Hematopoietic multipotent progenitor cell treated with erythropoietin and hydrocortisone succinate and interleukin-3 and kit ligand, for 4 days (in vitro differentiated cells): ENCODE measurements at places on chromosomes 12 and 14.
A peak's percentile ranks its signal among the peaks of the same experiment; 100 is the strongest.

DNA sequence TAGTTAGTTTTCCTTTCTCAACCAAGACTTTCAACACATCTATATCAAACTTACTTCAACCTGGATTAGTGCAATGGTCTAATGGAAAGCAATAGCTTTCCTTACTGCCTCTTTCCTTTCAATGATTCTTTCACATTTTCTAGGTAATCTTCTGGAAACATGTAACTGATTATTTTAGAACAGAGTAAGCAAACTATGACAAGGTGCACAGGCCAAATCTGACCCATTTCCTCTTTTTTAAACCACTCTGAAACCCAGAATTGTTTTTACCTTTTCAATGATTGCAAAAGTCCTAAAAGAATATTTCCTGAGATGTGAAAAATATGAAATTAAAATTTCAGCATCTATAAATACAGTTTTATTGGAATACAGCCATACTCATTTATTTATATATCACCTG lies 81.6 kb upstream of the TMTC2 start:
- DNase-seq = no peak

- peak; percentile 75 for DNase-seq
Measured at GRCh38 chr12:93530358-93530757, 42.1 kb upstream of the SOCS2 start.

DNA sequence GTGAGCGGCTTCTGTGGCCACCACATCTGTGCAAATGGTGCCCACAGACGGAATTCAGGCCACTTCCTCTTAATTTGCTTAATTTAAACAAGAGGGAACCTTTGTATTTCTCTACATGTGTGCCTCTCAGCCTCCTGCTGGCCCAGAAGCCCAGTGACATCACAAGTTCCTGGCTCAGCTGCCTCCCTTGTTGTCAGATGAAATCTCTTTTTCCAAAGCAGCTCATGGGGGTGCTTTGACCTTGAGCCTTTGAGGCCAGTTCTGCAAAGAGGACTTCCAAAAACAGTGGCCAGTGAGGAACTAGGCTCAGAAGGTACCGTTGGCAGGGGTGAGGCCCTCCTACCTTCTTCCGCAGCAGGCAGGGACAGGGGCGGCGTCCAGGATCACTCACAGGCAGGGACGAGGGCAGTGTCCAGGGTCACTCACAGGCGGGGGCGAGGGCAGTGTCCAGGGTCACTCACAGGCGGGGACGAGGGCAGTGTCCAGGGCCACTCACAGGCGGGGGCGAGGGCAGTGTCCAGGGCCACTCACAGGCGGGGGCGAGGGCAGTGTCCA lies 35.0 kb upstream of the GALNT9 start:
- no peak for DNase-seq

DNA sequence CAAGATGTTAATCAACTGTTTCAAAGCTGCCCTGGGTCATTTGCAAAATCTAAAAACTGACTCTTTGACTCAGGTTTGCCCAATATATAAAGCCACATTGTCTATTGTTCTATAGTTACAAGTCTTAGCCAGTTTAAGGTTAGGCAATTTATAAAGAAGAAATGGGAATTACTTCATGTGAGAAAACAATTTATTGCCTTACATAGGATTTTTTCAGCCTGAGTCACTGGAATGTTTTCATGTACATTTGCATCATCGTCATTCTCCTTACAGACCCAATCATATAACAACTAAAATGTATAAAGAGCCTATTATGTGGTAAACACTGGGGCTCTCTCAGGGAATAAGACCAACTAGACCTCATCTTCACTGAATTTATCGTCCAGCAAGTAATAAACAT lies 100.3 kb upstream of the PLEKHG7 start:
- no peak for DNase-seq

DNA sequence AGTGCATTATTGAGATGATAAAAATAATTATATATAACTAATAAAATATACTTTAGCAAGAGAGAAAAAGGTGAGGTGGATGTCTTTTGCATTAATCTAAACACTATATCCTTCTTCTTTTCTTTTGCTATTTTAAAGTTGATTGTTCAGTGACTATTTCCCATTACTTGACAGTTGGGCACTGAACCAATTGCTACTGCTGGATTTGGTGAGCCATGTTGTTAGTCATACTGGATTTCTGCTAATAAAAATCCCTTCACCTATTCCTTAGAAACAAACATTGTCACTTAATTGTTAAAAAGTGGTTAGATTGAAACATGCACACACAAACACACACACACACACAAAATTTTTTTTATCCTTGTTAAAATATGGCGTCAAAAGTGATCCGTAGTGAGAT lies 251.6 kb upstream of the ALG10 start:
- no peak for DNase-seq

DNA sequence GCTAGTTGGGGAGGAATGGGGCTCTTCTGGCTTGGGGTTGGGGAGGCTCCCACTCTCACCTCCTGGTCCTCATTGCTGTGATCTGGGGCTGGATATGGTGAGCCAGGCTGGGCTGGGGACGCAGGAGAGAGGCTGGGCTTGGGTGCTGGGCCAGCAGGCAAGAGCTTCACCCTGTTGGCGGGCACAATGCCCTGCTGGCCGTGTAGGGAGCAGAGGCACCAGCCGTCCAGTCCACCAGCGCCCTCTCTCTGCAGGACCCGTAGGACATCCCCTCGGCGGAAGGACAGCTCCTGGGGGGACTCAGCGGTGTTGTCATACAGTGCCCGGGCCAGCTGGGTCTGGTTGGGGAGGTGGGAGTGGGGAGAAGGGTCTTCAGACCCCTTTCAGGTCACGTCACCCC lies 4.5 kb downstream of the EFS start:
- peak; percentile 28 for DNase-seq

- no peak for DNase-seq
Measured at GRCh38 chr14:53599221-53599945, 357.2 kb downstream of the BMP4 start.

DNA sequence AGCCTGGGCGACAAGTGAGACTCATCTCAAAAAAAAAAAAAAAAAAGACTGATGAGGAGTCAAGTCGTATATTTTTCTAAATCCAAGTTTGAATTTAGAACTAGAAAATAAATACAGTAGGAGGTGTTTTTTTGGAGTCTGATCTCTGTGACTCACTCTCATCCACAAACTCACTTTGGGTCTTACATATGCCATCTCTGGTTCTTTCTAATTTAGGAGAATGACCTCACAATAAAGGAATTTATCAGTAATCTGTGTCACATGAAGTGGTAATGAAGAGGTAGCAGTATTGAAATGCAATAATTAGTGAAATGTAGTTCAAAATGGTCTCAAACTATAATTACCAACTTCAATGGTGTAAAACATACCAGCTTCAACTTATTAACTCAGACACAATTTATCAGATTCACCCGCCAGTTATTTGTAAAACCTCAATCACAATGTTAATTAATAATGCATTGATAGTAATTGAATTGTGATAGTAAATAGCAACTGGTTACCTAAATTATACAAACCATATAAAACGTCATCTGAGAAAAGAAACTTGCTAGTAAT lies 4.4 kb upstream of the CFL2 start:
- no peak for DNase-seq

- peak; percentile 63 for DNase-seq
Measured at GRCh38 chr14:67137744-67138371, 51.4 kb upstream of the GARIN2 start.

DNA sequence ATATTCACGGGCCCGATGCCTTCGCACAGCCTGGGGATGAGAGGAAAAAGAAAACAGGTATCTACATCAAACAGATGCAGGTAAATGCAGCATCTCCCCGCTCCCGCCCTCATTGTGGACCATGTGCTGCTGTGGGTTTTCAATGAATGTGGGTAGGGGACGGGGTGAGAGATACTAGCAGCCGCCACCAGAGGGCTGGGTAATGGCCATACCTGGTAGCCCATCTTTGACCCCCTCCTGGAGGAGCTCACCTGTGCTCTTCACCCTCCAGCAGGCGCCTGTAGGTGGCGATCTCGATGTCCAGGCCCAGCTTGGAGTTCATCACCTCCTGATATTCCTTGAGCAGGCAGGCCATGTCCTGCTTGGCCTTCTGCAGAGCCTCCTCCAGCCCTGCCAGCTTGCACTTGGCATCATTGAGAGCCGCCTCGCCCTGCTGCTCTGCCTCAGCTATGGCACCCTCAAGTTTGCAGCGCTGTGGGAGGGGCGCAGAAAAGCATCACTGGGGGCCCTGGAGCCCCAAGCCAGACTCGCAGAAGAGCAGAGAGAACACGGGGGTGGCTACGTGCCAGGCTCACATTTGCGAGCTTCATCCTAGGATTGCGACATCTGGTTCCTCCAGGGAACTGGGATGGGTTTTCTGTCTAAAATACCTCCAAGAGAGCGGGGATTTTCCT lies 10.2 kb downstream of the KRT82 start:
- DNase-seq = peak; percentile 8

DNA sequence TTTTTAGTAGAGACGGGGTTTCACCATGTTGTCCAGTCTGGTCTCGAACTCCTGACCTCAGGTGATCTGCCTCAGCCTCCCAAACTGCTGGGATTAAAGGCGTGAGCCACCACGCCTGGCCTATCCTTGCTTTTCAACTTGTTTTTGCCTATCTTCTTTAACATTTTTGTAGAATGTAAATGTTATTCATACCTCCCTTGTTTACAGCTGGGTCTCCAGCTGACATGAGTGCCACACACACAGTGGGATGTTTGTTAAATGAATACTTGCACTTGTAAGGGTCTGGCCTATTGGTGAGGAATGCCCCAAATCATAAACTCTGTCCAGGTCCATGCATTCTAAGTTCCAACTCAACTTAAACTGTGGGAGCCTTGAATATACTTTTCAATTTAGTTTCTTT lies 176.3 kb downstream of the ANO4 start:
- no peak for DNase-seq

- DNase-seq = no peak
Measured at GRCh38 chr14:66009089-66009488, 477.1 kb upstream of the CCDC196 start.

- DNase-seq = no peak
Measured at GRCh38 chr14:60632257-60632656, 17.0 kb downstream of the SIX1 start.

GRCh38 chr14:83624541-83624940 lies 1905.4 kb upstream of the FLRT2 start:
- no peak for DNase-seq

- DNase-seq = peak; percentile 49
Measured at GRCh38 chr12:22856178-22856577, 231.2 kb downstream of the ETNK1 start.

- no peak for DNase-seq
Measured at GRCh38 chr12:50508414-50508813, 3.6 kb downstream of the DIP2B start.

DNA sequence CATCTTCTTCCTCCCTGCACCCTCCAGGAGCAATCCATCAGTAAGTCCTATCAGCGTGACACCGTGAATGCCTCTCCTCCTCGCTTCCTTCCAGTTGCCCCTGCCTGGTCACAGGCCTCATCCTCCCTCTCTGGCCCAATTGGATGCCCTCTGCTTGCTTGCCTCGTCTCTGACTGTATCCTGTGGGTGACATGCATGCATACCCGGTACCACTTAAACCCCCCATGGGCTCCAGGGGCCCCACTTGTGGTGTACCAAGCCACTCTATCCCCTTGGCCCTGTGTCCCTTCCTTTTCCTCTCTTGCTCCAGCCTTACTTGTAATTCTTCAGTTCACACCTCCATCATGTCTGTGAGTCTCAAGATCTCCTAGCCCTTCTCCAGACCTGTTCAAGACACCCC lies 106.0 kb upstream of the RTL1 start:
- no peak for DNase-seq

- no peak for DNase-seq
Measured at GRCh38 chr12:115609347-115609746, 668.1 kb downstream of the MED13L start.

DNA sequence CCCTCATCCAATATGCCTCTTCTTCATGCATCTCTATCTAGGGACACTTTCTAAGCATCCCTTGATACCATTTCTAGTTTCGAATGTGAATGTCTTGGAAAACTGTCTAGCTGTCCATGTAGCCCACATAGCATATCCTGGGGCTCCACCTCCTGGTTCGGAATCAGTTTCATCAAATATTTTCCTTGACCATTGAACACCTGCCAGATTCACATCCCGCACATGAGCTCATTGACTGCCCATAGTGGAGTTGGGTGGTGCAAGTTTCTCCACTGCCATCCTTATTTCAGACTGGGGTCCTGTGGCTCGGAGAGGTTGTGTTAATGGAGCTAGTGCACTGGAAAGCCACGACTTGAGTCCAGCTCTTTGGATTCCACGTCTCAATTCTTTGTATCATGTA lies 58.6 kb upstream of the TMEM263 start:
- no peak for DNase-seq

DNA sequence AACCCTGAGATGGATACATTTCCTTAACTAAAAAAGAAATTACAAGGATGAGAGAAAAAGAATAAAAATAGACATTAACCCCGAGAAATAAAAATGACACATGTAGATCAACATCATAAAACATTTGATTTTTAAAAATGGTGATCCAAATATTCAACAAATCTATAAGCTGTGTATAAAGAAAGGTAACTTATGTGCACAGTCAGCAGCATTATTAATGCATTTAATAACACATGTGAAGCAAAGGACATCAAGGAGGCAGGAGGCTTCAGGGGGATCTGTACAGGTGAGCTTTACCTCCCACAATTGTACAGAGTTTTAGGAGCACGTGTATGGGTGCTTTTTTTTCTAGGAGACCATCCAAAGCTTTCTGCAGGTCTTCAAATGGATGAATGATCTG lies 76.1 kb downstream of the MED13L start:
- no peak for DNase-seq

- DNase-seq = no peak
Measured at GRCh38 chr12:88860851-88861250, 280.6 kb upstream of the KITLG start.

DNA sequence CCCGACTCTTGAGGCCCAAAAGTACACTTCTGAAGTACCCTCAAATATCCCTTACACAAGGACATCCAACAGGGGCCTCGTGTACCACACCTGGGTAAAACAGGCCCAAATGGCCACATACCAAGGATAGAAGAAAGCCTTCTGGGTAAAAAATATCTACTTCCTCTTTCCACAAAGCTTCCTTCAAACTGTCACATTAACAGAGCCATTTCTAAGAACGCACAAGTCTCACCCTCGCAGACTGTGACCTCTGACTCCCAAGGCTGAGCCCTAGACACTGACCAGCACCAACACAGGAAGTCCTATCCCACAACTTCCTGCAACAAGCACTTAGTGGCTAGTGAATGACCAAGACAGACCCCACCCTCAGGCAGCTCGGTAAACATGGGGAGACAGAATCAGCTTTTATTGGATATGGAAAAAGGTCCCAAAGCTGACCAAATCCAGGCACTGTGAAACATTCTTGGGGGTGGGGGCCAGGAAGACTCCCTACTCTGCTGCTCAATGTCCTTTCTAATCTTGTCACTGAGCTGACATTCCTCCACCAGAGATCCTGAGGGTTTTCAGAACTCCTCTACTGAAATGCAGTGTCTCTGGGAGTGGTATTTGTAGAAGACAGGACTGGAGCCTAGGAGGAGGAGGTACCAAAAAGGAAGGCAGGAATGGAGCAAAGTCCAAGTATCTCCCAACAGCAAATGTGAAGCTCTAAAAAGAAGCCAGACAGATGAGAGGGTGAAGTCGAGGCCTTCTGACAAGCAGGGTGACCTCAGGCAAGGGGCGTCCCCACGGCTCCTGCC lies 15.9 kb downstream of the KCTD10 start:
- DNase-seq = peak; percentile 76
